Activated T-cell treated with anti-CD3 and anti-CD28 coated beads, Interleukin-2, amount 50 U/mL, for 48 hours (primary cell): ENCODE measurements at places on chromosomes 3 and 15.

DNA sequence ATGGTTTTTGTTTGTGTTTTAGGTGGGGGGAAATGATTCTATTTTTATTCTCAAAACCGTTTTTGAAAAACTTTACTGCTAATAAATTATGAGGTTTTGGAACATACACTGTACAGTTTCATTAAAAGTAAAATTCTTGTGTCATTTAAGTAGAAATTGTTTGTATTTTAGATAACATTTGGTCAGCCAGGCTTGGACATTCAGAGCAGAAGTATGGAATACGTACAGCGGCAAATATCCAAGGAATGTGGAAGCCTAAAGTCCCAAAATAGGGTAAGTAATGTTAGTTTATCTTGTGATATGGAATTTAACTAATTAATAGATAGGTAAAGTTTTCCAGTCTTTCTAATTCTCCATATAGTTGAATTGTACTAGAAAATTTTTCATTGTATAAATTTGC lies 96.6 kb downstream of the SPRED1 start:
- DNase-seq: no peak

- DNase-seq: no peak
Observed at GRCh38 chr3:19171794-19172193, 23.5 kb downstream of the KCNH8 start.

GRCh38 chr3:10234526-10235230 lies 13.6 kb upstream of the TATDN2 start:
- DNase-seq: no peak

DNA sequence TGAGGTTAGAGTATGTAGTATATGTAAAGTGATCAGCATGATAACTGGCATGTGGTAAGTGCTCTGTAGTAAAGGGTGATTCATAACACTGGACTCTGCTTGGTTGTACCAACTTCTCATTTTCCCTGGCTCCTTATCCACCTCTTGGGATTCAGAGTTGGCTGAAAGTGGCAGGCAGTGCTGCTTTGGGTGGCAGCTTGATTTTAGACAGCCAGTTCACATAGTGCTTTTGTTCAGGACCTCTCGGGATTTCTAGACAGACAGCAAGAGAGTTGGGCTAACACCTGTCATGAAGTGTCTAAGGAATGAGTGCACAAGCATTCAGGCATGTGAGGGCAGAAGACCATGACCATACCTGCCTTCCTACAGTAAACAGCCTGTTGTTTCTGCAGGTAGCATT lies 69.0 kb downstream of the RBM6 start:
- DNase-seq: no peak

DNA sequence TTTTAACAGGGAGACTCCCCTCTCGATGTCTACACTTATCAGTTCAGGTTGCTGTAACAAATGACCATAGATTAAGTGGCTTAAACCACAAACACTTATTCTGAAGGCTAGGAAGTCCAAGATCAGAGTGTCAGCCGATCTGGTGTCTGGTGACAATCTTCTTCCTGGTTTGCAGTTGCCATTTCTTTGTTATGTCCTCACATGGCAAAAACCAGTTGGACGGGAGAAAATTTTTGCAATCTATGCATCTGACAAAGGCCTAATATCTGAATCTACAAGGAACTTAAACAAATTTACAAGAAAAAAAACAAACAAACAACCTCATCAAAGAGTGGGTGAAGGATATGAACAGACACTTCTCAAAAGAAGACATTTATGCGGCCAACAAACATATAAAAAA lies 116.9 kb upstream of the FOXB1 start:
- DNase-seq: no peak

DNA sequence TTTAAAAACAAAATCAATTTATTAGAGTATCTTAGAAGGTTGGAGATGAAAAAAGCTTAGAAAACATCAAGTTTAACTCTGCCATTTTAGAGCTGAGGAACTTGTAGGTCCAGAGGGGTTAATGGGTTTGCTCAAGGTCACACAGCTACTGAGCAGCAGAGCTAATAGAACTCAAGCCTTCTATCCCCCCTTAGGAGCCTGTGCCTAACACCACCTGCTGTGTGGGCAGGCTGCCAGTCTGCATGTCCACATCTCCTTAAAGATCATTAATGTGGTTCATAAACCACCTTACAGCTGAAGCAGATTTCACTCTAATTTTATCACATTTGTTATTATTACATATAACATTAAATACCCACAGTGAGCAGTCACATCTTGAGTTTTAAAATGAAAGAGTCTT lies 14.1 kb upstream of the SLC35G2 start:
- DNase-seq: no peak

DNA sequence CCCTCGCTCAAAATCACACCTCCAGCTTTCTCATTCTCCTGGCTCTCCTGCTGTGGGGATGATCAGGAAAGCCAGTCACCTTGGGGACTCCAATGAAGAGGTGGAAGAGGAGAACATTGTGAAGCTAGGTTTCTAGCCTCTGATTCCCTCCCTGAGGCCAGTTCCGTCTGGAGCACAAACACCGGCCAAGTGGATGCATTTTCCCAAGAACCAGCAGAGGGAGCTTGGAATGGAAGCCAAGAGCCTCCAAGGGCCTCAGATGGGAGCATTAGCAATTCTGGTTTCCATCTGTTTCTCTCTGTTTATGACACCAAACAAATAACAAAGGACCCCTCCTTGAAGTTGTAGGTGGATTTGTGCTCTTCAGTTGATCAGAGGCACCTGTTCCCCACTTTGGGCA lies 40.6 kb upstream of the NMNAT3 start:
- DNase-seq: no peak

- no peak for DNase-seq
Observed at GRCh38 chr3:140599009-140599408, 78.9 kb upstream of the TRIM42 start.

DNA sequence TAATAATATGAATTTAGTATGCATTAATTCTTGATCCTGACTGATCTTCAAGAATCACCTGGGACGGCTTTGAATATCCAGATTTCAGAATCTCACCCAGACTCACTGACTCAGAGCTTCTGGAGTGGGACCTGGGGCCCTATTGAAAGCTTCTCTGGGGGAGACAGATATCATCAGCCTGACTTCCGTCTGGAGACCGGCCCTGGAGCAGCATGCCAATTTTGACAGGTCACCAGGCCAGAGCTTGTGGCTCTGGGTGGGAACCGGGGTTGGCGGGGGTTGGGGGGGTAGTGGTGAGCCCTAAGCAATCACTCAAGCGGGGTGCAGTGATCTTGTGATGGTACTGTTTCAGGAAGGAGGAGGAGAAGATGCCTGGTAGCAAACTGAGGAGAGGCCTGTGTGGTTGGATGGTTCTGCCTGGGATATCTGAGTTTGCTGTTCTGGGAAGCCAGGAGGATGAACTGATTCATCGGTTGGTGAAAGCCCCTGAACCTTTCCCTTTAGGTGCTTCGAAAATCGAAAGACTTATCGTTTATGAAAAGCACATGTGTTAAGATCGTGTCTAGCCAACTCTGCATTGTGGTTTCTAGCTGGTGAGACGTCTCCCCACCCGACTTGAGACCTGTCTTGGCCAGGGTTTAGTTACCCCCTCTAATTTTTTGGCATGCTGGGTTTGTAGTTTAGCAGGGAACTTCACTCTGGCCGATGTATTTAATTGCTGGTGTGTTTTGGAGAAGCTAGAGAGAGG lies 263.9 kb upstream of the C2CD4B start:
- no peak for DNase-seq

GRCh38 chr3:27146786-27147185 lies 222.4 kb downstream of the NEK10 start:
- DNase-seq: no peak

GRCh38 chr15:64950888-64951287 lies 38.8 kb downstream of the SPG21 start:
- DNase-seq: no peak

GRCh38 chr3:138624518-138624917 lies 15.9 kb downstream of the FAIM start:
- no peak for DNase-seq

- peak; percentile 41 for DNase-seq
Observed at GRCh38 chr3:127374086-127375010, 86.5 kb upstream of the PRR20G start.

GRCh38 chr15:55394694-55395093 lies 13.5 kb downstream of the CCPG1 start:
- no peak for DNase-seq

DNA sequence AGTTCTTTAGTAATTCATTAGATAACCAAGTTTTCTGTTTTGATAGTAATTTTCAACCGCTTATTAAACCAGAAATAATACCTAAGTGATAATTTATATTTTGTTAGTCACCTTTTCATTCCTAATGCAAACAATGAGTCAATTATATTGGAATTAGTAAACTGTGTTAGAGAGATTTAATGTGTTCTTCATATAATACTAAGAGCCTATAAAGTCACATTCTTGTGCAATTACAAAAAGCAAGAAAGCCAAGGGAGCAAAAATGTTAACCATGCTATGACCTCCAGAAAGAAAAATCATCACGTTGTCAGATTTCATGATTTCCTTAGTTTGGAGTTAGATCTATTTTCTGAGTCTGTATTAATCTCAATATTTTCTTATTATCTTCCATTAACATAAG lies 108.8 kb upstream of the SAMMSON start:
- DNase-seq: no peak
